ENCODE measurements at places on chromosomes 7 and 10. TPM values are rescaled to one million over a fixed set of nuclear protein-coding genes. Genes with fewer than 3 reads are reported as not detected.
A peak's percentile ranks its signal among the peaks of the same experiment; 100 is the strongest.

DNA sequence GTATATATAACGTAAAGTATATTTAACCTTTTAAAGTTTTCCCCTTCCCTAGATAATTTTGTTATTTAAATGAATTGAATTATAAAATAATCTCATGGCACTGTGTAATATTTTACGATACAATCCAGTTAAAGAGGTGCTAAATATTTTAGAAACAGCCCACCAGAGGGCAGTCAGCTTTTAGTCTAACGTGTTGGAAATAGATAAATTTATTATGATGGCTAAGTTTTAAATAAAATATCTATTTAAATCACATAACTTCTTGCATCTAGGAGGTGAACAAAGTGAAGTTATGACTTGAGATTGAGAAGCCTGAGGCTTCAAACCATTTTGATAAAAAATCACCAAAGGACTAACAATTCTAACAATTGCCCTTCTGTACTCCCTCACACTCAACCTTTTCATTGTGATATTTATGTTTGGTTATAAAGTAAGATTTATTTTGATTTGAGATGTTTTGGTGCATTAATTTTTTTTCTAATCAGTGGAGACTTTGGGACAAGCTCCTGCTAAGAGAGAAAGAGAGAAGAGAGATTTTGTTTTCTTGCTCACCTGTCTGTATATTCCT, 171.5 kb upstream of the SP4 start:
- DNase-seq: peak; percentile 57

DNA sequence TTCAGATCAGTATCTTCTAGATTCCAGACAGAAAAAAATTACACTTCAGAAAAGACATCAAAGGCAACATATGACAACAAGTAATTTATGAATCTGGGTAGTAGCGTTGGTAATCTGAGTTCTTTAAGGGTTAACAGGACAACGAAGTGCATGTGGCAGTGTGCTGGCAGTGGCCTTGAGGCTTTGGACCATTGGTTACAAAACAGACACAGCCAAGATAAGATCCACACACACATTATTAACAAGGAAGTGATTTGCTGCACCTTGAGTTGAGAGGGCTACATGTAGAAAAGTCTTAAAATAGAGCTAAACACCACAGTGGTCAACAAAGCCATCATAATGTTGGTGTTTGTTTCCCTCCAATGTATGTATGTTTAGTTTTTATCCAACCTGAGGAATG, 40.6 kb downstream of the AKR1D1 start:
- DNase-seq: no peak

DNA sequence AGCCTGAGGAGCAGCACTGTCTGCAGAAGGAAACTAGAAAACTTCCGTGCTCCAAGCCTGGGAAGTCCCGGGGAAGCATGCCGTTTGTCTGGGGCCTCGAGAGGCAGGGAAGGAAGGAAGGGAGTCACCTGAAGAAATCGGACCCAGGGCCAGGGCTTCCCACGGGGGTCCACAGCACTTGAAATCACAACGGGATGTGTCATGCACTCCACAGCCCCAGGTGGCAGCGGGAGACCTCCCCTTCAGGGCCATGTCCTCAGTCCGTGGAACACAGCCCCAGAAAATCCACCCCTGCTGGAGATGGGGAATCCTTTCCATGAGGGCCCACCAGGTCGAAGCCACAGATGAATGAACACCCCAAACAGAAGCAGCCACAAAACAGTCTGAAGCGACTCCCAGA, 239.5 kb downstream of the MGMT start:
- DNase-seq: no peak

- no peak for DNase-seq
Observed at GRCh38 chr7:158074896-158075632, 512.6 kb downstream of the PTPRN2 start.

DNA sequence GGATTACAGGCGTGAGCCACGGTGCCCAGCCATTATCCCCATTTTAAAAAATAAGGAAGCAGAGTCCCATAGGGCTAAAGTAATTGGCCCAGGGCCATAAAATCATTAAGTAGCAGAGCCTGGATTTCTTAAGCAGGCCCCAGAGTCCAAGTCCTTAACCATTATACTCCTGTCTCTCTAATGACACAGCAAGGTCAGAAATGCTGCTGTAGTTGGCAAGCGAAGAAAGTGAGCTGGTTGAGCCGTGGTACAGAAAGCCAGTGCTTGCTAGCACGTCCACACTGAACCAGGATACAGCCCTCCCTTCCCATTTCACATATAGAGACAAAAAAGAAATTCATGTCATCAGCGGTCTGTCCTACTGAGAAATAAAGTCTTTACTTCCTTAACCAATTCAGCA, 562.7 kb downstream of the GALNT17 start:
- DNase-seq: no peak

GRCh38 chr7:23405240-23405618, 65.1 kb downstream of the IGF2BP3 start:
- DNase-seq: no peak

DNA sequence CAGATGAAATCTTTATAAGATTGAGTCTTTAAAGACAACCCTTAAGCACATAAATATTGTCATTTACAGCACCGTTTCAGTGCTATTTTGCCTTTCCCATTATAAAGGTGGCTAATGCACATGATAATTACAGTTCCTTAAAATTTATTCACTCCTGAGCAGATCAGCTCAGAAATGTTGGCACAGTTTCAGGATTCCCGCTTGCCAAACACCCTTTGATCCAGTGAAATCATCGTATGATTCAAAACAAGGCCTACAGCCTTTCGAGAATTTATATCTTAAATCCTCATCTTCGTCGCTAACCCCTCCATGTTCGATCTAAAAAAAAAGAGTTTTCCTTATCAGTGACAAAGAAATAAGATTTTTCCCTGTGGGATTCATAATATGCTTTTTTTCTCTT, 14.1 kb upstream of the SOSTDC1 start:
- DNase-seq: no peak

The FANK1 gene
- 7.5 TPM for total RNA-seq

DNA sequence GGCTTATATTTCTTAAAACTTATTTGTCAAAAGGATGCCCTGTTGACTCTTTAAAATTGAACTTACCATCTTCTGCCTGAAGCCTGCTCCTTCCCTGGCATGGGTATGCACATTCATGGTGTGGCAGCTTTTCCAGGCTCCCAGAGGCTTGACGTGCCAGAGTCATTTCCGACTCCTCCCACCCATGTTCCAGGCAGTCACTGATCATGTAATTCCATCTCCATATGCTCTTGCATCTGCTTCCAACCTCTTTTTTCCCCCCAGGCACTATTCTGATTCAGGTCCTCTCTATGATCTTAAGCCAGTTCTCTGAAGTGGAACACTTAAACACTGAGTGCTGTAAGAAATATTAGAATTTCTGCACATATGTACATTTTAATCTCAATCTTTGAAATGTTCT, 82.2 kb downstream of the CFAP58 start:
- no peak for DNase-seq

The LMOD2 gene
- 24.3 TPM for total RNA-seq

- peak; percentile 26 for DNase-seq
Observed at GRCh38 chr10:44724415-44725174, 186.5 kb upstream of the TMEM72 start.

- DNase-seq: no peak
Observed at GRCh38 chr7:35645691-35646090, 49.2 kb downstream of the HERPUD2 start.
